Small intestine (tissue), 16 donors: ENCODE measurements at places on chromosomes 12 and 14. TPM values are rescaled to one million over a fixed set of nuclear protein-coding genes. Genes with fewer than 3 reads are reported as not detected.
A peak's percentile ranks its signal among the peaks of the same experiment; 100 is the strongest.

- no peaks in the 10 kb centered on the region for H3K4me1 ChIP-seq
- no peak overlapping the region for H3K27ac ChIP-seq
Measured at GRCh38 chr12:22172501-22172900, 126.5 kb downstream of the CMAS start.

- DNase-seq = no peak
- no peaks in the 10 kb centered on the region for H3K4me1 ChIP-seq
- H3K27ac ChIP-seq = no peak overlapping the region
Measured at GRCh38 chr14:97604731-97605130, 807.5 kb downstream of the VRK1 start.

- H3K27me3 ChIP-seq = no peaks in the 10 kb centered on the region
- H3K27ac ChIP-seq = no peak overlapping the region
- H3K36me3 ChIP-seq = no peaks in the 10 kb centered on the region
- no peak overlapping the region for H3K4me3 ChIP-seq
- H3K4me1 ChIP-seq = peaks cover 38% of the 10 kb centered on the region
- peak; percentile 87 for DNase-seq
Measured at GRCh38 chr12:121574025-121574424, 6.8 kb downstream of the KDM2B start.

LETMD1 gene
- polyA plus RNA-seq = 173 TPM

SIX6 gene
- not detected for polyA plus RNA-seq

DNA sequence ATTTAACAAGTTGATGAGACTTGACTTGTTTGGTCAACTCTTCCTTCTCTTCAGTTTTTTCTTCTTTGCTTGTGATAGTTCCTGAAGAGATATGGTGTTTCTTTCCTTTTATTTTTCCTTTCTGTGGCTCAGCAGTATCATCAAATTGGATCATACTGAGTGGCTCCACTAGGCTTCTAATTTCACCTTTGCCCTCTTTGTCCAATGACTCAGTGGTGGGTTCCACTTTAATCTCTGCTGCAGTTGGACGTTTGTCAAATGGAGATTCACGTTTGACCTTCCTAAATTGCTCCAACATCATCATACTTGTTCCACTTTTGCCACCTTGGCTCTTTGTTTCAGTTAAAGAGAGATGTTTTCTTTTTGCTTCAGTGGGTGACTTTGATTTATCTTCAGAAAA lies 41.5 kb downstream of the FAM186A start:
- H3K4me3 ChIP-seq = no peak overlapping the region
- H3K4me1 ChIP-seq = no peaks in the 10 kb centered on the region
- no peak overlapping the region for H3K27ac ChIP-seq

DNA sequence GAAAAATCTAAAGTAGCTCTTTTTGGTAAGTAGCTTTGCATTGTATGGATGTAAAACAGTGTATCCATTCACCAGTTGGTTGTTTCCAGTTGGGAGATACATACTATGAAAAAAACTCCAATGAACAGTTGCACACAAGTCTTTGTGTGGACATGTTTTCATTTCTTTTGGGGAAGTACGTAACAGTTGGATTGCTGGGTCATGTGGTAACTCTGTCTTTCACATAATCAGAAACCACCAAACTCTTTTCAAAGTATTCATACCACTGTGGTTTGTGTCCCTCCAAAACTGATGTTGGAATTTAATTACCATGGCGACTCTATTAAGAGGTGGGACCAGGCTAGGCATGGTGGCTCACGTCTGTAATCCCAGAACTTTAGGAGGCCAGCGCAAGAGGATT lies 58.9 kb upstream of the RESF1 start:
- no peak overlapping the region for H3K4me3 ChIP-seq
- H3K27ac ChIP-seq = no peak overlapping the region
- H3K4me1 ChIP-seq = no peaks in the 10 kb centered on the region

- no peak overlapping the region for H3K4me3 ChIP-seq
- H3K27ac ChIP-seq = no peak overlapping the region
- DNase-seq = no peak
- H3K4me1 ChIP-seq = no peaks in the 10 kb centered on the region
Measured at GRCh38 chr12:91896286-91897024, 249.2 kb downstream of the BTG1 start.

MLXIP gene
- polyA plus RNA-seq = 8.6 TPM

NTN4 gene
- 17.9 TPM for polyA plus RNA-seq

- H3K36me3 ChIP-seq = no peaks in the 10 kb centered on the region
- no peak for DNase-seq
- H3K27me3 ChIP-seq = no peaks in the 10 kb centered on the region
- H3K4me1 ChIP-seq = peaks cover 2% of the 10 kb centered on the region
- no peak overlapping the region for H3K4me3 ChIP-seq
Measured at GRCh38 chr12:31226639-31227038, 99.3 kb downstream of the SINHCAF start.

- no peaks in the 10 kb centered on the region for H3K27me3 ChIP-seq
- H3K4me1 ChIP-seq = no peaks in the 10 kb centered on the region
- H3K27ac ChIP-seq = no peak overlapping the region
Measured at GRCh38 chr12:88247241-88247643, 105.1 kb downstream of the TMTC3 start.

DNA sequence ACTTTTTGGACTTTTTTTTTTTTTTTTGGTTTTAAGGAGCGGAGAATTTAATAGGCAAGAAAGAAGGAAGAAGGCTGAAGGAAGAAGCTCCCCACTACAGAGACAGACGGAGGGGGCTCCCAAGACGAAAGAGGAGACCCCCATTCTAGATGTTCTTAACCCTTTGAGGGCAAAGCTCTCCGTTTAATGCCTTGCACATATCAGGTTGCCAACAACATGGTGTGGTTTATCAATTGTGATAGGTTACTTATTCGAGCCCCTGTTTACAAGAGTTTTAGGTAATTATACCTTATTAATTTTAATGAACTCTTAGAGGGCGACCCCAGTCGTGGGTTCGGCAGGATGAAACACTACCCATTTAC lies 1.2 kb upstream of the FBXO33 start:
- no peaks in the 10 kb centered on the region for H3K27me3 ChIP-seq
- peak overlapping the region; percentile 82 for H3K4me3 ChIP-seq
- peak overlapping the region; percentile 98 for H3K27ac ChIP-seq
- peak; percentile 44 for DNase-seq

GRCh38 chr14:91745344-91745743 lies 13.5 kb upstream of the CATSPERB start:
- peaks cover 2% of the 10 kb centered on the region for H3K4me1 ChIP-seq
- DNase-seq = no peak
- no peak overlapping the region for H3K27ac ChIP-seq
- H3K36me3 ChIP-seq = no peaks in the 10 kb centered on the region
- H3K27me3 ChIP-seq = no peaks in the 10 kb centered on the region
- H3K4me3 ChIP-seq = no peak overlapping the region

GZMH gene
- 0.09 TPM for polyA plus RNA-seq

STRAP gene
- 104 TPM for polyA plus RNA-seq

DNA sequence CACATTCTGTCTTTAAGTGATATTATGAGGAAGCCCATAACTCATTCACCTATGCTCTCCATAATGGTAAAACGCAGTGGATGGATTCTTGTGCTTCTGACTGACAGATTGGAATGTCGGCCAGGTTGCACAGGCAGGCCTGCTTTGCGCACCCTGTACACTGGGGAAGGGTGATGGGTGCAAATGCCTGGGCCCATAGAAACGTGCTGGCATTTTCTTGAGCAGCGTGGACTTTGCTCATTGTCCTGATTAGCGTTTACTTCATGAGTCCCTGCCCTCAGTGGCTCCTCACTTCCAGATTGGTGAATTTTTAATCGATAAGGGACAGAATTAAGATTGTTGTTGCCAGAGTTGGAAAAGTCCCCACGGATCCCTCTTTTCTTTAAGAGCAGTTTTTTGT lies 80.9 kb upstream of the TRAF3 start:
- H3K4me1 ChIP-seq = peaks cover 2% of the 10 kb centered on the region
- peak; percentile 96 for DNase-seq
- H3K4me3 ChIP-seq = no peak overlapping the region
- H3K27me3 ChIP-seq = no peaks in the 10 kb centered on the region
- H3K36me3 ChIP-seq = no peaks in the 10 kb centered on the region

CRY1 gene
- polyA plus RNA-seq = 17.4 TPM

KRT85 gene
- not detected for polyA plus RNA-seq

GRCh38 chr12:54009171-54010052 lies 627 bp downstream of the HOXC8 start:
- peak; percentile 58 for DNase-seq
- no peaks in the 10 kb centered on the region for H3K36me3 ChIP-seq
- peak overlapping the region; percentile 23 for H3K4me3 ChIP-seq
- H3K4me1 ChIP-seq = no peaks in the 10 kb centered on the region
- peaks cover 10% of the 10 kb centered on the region for H3K27me3 ChIP-seq
- H3K27ac ChIP-seq = no peak overlapping the region

DNA sequence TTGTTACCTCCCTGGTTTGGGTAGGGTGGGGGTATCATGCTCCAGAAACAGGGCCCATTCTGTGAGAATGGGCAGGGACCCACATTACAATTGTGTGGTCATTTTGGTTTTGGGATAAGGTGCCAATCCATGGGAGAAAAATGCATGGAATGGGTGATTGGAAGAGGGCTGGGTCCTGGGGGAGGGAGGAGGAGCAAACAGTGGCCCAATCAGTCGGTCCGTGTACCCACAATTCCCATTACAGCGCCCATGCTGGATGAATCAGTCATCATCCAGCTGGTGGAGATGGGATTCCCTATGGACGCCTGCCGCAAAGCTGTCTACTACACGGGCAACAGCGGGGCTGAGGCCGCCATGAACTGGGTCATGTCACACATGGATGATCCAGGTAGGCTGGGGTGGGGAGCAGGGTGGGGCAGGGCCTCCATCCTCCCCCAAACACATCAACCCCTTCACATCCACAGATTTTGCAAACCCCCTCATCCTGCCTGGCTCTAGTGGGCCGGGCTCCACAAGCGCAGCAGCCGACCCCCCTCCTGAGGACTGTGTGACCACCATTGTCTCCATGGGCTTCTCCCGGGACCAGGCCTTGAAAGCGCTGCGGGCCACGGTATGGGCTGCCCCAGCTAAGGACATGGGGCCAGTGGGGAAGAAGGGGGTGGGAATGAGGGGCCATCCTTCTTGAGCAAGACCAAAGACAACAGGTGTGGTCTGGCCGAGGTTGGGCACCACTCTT lies 3.6 kb upstream of the TPI1 start:
- no peak overlapping the region for H3K4me3 ChIP-seq
- H3K27ac ChIP-seq = no peak overlapping the region
- H3K36me3 ChIP-seq = peaks cover 83% of the 10 kb centered on the region
- H3K27me3 ChIP-seq = no peaks in the 10 kb centered on the region
- no peak for DNase-seq
- no peaks in the 10 kb centered on the region for H3K4me1 ChIP-seq

GRCh38 chr12:92879698-92880322 lies 49.3 kb downstream of the EEA1 start:
- no peak overlapping the region for H3K4me3 ChIP-seq
- no peak for DNase-seq
- no peaks in the 10 kb centered on the region for H3K36me3 ChIP-seq
- no peaks in the 10 kb centered on the region for H3K27me3 ChIP-seq
- no peaks in the 10 kb centered on the region for H3K4me1 ChIP-seq

DNA sequence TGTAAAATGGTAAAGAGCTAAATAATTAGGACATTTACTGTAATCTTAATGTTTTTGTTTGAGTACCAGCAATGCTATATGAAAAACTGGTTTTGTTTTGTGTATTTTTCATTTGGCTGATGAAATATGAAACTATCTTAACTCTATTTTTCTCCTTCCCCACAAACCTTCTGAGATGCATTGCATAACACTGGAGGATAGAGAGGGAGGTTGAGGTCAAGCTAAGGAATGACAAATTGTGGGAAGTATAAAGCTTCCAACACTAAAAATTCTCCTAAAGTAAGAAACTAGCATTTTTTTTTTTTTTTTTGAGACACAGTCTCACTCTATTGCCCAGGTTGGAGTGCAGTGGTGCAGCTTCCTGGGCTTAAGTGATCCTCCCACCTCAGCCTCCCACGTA lies 31.5 kb upstream of the SRP54 start:
- no peak overlapping the region for H3K27ac ChIP-seq
- no peak for DNase-seq
- no peaks in the 10 kb centered on the region for H3K27me3 ChIP-seq
- no peaks in the 10 kb centered on the region for H3K36me3 ChIP-seq

GRCh38 chr12:52681526-52682380 lies 1.5 kb upstream of the KRT1 start:
- H3K36me3 ChIP-seq = no peaks in the 10 kb centered on the region
- no peak overlapping the region for H3K4me3 ChIP-seq
- H3K4me1 ChIP-seq = no peaks in the 10 kb centered on the region
- H3K27me3 ChIP-seq = no peaks in the 10 kb centered on the region

- H3K36me3 ChIP-seq = no peaks in the 10 kb centered on the region
- no peaks in the 10 kb centered on the region for H3K27me3 ChIP-seq
- H3K27ac ChIP-seq = no peak overlapping the region
- no peak overlapping the region for H3K4me3 ChIP-seq
- H3K4me1 ChIP-seq = no peaks in the 10 kb centered on the region
- DNase-seq = peak; percentile 29
Measured at GRCh38 chr14:65599375-65599774, 186.8 kb downstream of the FUT8 start.

KRT72 gene
- 24.6 TPM for polyA plus RNA-seq

EPYC gene
- not detected for polyA plus RNA-seq

DNA sequence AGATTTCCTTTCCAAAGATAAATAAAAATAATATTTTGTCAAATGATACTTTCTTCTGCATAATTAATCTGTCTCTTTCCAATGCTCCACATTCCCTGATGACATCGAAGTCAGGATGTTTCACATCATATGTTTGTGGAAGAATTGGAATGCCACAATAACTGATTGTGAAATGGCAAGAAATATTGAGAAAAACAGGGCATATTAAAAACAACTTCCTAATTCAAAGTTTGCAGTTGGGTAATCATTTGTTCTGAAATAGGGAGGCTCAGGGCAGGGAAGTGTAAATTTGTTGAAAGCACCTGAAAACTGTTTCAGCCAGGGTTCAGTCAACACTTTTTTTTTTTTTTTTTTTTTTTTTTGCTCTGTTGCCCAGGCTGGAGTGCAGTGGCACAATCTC lies 50.7 kb downstream of the BCAT1 start:
- H3K36me3 ChIP-seq = no peaks in the 10 kb centered on the region
- H3K27me3 ChIP-seq = peaks cover 10% of the 10 kb centered on the region
- DNase-seq = no peak
- H3K27ac ChIP-seq = no peak overlapping the region
- no peaks in the 10 kb centered on the region for H3K4me1 ChIP-seq

DNA sequence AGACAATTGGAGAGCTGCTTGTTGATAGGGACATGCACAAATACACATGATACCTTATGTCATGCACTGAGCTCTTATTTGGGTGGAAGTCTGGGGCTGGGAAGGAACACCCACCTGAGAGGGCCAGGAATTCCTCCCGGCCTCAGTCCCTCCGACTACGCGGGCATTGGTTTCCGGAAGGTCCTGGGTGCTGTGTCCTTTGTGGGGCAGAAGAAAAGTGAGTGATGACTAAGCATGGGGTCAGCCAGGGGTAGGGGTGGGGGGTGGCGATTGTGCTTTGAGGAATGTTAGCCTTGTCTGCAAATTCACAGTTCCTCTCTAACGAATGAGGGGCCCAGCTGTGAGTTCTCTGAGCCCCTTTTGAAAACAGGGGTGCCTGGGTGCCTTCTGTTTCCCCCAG lies 798 bp downstream of the CELA1 start:
- no peaks in the 10 kb centered on the region for H3K4me1 ChIP-seq
- H3K27me3 ChIP-seq = no peaks in the 10 kb centered on the region
- no peak overlapping the region for H3K4me3 ChIP-seq
- no peak for DNase-seq
